Eye (tissue), 1 donor: ENCODE measurements at places on chromosomes 5 and 9.

DNA sequence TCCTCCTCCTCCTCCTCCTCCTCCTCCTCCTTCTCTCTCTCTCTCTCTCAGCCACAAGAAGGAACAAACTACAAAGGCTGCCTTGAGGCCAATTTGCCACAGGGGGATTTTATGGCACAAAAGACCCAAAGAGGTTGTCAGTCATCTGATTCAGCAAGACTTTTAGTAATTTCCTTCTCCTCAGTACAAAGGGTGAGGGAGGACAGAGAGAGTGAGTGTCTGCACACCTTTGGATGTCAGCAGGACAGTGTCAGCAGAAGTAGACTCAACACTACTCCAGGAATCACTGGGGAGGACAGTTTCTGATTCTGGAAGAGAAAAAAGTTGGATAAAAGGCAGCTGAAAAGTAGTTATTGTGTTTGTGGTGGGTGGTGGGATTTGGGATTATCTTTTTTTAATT, 13.6 kb downstream of the TIMD4 start:
- DNase-seq, result no peak

- no peak for DNase-seq
Measured at GRCh38 chr5:145872486-145872885, 328 bp downstream of the GRXCR2 start.

DNA sequence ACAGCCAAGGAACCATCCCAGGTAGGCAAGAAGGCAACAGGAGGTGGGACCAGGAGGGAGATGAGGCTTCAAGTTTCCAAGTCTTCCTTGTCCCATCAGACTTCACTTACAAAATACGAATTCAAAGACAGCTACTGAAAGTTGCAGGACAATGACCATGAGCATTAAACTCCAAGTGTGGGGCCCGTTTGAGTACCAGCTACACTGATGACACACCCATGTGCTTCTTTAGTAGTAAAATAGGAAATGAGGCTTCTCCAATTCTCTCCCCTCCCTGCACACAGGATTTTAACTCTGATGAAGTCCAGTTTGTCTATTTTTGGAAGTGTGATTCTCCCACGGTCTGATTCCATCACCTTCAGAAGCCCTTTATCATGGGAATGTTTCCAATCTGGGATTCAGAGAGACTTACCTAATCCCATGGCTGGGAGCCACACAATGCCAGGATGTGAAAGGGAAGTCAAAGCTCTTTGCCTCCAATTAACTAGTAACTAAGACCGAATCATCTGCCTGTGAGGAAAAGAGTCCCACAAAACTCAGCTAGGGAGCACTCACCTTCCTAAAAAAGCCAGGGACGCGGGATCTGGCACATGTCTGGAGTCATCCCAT, 222.8 kb upstream of the MSX2 start:
- no peak for DNase-seq

DNA sequence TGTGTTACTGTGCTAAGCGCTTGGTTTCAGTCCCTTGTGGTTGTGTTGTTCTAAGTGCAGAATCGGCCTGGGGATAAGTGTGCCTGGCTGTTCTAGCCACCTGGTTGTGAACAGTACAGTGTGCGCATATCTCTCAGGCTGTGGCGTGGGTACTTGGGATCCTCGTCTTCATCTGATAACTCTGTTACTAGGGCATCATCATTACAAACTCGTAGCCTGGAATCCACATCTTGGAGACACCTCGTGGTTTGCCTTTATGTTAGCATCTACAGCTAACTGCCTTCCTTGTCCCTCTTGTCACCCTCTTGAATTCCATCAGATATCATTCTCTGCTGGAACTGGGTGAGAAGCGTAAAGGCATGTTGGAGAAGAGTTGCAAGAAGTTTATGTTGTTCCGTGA, 41.5 kb downstream of the SPTAN1 start:
- DNase-seq, result no peak

GRCh38 chr9:90303655-90304054, 339.0 kb downstream of the DIRAS2 start:
- no peak for DNase-seq

DNA sequence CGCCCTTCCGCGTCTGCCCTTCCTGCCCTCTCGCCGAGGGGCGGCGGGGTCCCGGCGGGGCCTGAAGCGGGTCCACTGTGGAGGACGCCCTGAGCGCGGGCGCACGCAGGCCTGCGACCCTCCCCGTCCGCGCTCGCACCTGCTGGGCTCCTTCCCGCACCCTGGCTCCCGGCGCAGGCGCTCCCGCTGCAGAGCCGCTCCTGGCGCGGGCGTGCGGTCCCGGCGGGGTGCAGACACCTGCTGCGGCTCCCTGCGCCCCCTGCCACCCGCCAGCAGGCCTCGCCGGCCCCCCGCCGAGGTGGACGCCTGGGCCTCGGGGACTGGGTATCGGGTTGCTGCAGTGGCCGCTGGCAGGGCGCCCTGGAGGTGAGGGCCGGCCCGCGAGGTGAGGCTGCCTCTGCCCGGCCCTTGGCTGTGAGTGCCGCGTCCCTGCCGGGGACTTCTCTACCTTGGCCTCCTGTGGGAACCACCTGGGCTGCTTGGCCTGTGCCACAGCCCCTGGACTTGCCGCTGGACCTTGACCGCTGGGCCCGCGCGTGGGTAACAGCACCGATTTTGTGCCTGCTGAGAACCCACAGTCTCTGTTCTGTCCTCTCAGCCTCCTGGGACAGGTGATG, 627 bp downstream of the ARRDC1 start:
- DNase-seq, result no peak

GRCh38 chr5:24368115-24368514, 276.7 kb downstream of the CDH10 start:
- DNase-seq, result no peak

GRCh38 chr5:2187156-2187555, 304.4 kb upstream of the IRX4 start:
- no peak for DNase-seq

DNA sequence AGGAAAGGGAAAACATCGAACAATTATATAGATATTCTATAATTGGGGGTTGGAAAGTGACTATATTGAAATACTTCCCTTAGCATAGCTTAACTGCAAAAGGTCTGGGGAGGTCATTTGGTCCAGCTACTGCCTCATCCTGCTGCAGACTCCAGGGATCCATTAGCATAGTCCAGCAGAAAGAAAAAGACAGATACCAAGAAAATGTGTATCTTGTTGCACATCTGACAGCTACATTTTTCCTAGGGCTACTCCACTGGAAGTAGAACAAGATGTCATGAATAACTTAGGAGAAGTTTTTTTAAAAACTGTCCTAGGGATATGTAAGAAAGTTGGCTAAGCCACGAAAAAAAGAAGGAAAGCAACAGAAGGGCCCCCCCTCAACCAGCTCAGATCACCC, 92.9 kb upstream of the SLC30A5 start:
- no peak for DNase-seq

DNA sequence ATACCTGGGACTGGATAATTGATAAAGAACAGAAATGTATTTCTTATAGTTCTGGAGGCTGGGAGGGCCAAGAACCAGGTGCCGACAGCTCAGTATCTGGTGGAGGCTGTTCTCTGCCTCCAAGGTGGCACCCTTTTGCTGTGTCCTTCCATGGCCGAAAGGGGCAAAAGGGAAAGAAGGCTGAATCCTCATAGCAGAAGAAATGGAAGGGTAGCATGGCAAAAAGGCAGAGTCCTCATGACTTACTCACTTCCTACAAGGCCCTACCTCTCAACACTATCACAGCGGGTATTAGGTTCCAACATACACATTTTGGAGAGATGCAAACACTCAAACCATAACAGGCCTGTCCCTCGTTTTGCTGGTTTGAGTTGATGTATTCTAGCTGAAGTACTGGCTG, 25.1 kb upstream of the MED10 start:
- DNase-seq, result no peak

DNA sequence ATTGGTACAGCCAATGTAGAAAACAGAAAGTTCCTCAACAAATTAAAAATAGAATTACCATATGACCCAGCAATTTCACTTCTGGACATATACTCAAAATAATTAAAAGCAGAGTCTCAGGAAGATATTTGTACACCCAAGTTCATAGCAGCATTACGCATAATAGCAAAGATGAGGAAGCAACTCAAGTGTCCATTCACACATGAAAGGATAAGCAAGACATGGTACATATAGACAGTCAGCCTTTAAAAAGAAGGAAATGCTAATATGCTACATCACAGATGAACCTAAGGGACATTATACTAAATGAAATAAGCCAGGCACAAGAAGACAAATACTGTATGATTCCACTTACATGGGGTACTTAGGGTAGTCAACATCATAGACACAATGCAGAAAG, 76.7 kb downstream of the ANXA2R start:
- DNase-seq, result no peak

- DNase-seq, result no peak
Measured at GRCh38 chr5:54518146-54518817, 723 bp downstream of the SNX18 start.
